ENCODE measurements at places on chromosomes 11 and 22.

- DNase-seq: no peak
These were observed 12.6 kb upstream of the OMP start for GRCh38 chr11:77090046-77090372.

- DNase-seq: no peak
These were observed 5.8 kb downstream of the ZBTB44 start for GRCh38 chr11:130308886-130309285.

GRCh38 chr22:17648569-17648968, 10.0 kb downstream of the BCL2L13 start:
- no peak for DNase-seq

DNA sequence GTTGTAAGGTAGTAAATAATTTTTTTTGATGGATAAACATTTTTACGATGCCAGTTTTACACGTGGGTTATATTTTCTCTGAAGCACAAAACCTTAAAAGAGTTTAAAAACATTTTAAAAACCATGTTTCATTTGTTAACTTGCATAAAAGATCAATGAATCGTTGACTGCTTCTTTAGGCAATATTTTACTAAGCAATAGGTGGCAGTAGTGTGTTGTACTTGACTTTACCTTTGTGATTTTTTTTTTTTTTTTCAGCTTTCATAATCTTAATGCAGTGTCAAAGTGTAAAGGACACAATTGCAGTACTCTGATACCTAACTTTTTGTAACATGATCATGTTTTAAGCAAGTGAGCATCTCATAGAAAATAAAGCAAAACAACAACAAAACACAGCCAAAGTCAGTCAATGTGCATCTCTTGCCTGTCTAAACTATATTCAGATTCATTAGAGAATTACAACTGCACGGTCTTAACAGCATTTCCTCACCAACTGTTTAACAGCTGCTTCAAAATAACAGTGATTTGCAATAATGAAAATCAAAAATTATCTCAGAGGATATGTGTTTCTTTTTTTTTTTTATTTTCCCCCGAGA, 27.7 kb downstream of the DNAJC24 start:
- DNase-seq: peak; percentile 38

GRCh38 chr11:72475381-72475780, 41.0 kb upstream of the CLPB start:
- no peak for DNase-seq

- DNase-seq: no peak
These were observed 1508.3 kb downstream of the TBC1D22A start for GRCh38 chr22:48270731-48271130.

DNA sequence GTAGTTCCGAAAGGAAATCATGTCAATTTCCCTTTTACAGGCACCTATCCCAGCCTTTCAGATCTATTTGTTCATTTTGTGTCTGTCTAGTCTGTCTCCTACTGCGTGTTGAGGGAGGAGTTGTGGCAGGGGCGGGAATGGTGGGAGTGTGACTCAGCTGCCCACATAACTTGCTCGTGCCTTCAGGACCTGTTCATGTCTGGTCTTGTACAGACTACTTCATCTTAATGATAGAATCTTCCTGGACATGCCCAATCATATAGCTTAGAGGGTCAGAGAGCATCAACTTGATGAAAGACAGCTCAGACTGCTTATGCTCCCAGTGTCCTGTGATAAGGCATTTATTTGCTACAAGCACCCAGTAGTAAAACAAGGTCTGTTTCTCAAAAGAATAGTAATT, 61.0 kb upstream of the BIRC3 start:
- DNase-seq: no peak

GRCh38 chr11:61297746-61298145, 2.6 kb upstream of the VWCE start:
- no peak for DNase-seq

- DNase-seq: no peak
These were observed 60.1 kb downstream of the FBLN1 start for GRCh38 chr22:45562537-45563361.

- no peak for DNase-seq
These were observed 19.4 kb upstream of the GSTP1 start for GRCh38 chr11:67564230-67564629.

- no peak for DNase-seq
These were observed 33.2 kb upstream of the BRSK2 start for GRCh38 chr11:1356478-1356960.

DNA sequence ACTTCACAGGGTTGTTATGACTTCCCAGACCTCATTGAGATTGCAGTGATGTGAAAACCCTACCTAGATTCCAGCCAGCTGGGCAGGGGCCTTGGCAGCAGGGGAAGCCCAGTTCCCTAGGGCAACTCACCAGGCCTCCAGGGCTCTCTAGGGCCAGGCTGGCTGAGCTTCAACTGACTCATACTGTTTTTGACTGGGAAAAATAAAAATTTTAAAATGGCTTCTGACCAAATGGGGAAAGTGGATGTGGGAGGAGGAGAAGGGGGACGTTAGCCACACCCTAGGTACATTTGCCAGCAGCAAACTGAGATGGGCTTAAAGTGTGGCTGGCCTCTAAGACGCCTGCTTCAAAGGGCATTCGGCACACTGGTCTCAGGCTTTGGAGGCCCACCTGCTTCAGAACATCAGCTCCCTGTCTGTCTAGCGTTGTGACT, 39.0 kb downstream of the BMAL1 start:
- DNase-seq: no peak

- no peak for DNase-seq
These were observed 81.5 kb downstream of the GRK3 start for GRCh38 chr22:25645964-25646363.

GRCh38 chr11:76752321-76753143, 30.6 kb upstream of the TSKU start:
- no peak for DNase-seq

GRCh38 chr22:21686634-21687393, 21.0 kb downstream of the PPIL2 start:
- no peak for DNase-seq

DNA sequence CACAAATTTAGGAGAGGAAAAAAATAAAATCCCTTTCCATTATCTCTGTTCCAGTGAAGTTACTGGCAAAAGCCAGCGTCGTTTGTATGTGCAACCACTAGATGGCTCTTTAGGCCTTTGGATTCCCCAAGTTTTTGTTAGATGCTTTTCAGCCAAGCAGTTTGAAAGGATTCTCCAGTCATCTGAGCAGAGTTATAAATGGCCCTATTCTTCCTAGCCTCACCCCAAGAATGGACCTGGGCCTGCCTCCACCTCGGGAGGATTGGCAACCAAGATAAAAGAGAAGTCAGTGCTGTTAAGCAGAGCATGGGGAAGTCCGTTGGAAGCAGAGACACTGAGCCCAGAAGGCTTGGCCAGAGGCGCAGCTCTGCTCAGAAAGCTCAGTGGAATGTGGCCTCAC, 15.4 kb downstream of the FAM181B start:
- peak; percentile 22 for DNase-seq

GRCh38 chr11:17551347-17552040, 4.4 kb downstream of the OTOG start:
- no peak for DNase-seq

DNA sequence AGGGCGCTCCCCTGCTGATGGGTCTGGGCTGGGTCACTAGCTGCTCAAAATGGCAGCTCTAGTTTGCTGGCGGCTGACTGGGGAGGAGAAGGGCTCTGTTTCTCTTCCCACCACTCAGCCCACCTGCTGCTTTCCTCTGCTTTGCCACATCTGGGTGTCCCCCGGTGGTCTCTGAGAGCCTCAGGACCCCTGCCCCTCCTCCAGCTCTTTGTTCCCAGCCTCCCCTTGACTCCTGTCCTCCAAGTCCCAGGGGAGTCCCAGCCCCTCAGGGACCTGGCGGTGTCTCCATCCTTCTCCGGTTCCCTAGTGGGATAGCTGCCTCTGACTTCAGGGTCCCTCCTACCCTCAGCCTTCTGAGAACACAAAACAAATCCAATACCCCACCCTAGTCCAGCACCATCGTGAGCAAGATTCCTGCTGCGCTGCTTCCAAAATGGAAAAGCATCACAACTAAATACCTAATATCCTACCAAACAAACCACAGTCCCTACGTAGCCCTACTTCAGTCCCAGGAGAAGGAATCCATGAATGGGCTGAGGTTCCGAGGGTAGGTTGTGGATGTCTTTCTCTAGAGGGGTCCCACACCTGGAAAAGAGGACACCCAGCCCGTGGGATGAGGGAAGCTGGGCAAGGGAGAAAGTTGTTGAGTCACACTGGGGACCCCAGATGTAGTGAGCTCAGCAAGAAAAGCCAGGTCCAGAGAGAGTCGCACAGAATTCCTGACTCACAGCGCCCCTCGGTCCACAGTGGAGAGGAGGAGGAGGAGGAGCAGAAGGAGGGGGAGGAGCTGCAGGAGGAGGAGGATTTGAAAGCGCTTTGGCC, 45.0 kb upstream of the NNMT start:
- no peak for DNase-seq

GRCh38 chr11:65429724-65430405, 7.3 kb downstream of the NEAT1 start:
- DNase-seq: peak; percentile 76

DNA sequence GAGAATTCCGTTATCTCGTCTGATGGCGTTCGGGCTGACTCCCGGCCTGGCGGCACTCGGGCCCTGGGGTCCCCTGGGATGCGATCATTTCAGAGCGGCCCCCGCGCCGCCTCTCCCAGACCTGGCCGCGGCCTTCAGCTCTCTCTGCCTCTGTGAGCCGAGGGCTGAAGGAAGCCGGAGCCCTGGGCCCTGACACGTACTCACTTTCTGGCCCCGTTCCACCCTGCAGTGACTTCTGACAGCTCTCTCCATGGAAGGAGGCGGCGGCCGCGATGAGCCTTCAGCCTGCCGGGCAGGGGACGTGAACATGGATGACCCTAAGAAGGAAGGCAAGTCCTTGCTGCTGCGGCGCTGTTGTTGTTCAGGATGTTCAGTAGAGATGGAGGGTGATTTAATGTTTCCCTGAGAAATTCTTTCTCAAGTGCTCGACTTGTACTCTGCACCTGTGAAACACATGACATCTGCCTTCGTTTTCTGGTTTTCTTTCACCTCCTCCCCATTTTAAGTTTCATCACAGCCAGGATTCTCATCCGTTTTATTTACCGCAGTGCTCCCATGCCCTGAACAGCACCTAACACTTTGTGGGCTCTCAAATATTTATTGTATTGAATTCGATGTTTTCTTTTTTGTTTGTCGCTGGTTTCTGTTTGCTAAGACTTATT, 612 bp downstream of the GTSE1 start:
- peak; percentile 15 for DNase-seq

DNA sequence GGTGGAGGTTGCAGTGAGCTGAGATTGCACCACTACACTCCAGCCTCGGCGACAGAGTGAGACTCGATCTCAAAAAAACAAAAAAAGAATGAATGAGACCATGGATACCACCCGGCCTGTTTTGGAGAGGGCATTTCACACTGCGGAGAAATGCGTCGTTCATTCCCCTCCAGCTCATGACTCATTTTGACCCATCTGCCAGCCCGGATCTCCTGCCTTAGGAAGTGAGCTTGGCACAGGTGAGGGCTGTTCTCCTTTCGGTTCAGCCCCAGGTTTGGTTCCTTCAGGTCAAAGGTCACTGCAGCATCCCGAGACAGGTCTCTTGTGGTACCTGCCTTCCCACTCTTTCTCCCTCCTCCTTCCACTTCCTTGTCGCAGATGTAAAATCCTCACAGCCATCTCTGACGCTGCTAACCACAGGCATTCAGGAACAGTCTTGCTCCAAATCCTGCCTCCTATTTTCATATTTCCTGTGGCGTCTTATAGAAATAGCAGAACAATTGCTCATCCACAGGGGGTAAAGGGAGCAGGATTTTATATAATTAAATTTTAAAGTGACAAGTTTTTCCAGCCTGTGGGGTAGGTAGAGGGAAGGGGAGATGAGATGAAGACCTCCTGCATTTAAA, 517.9 kb downstream of the NTM start:
- no peak for DNase-seq

- no peak for DNase-seq
These were observed 31.0 kb downstream of the FZD4 start for GRCh38 chr11:86923999-86924766.

DNA sequence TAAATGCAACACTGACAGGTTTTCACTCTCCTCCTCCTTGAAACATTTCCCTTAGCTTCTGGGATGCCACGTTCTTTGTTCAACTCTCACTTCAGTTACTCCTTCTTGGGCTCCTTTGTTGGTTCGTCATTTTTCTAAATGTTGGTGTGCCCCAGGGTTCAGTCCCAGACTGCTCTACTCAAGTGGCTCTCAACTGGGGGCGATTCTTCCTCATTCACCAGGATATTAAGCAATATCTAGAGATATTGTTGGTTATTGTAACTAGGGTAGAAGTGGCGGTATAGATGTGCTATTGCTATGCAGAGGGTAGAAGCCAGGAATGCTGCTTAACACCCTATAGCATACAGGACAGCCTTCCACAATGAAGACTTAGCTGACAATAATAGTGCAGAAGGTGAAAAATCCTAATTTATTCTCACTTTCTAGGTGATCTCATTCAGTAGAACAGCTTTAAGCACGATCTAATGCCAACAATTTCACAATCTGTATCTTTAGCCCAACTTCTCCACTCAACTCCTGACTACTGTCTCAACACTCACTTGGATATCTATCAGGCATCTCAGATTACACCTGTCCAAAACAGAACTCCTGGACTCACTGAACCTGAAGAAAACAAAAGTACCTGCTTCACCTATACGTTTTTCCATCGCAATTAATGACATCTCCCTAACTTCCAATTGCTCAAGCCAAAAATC, 4.6 kb downstream of the NUP160 start:
- DNase-seq: peak; percentile 41

DNA sequence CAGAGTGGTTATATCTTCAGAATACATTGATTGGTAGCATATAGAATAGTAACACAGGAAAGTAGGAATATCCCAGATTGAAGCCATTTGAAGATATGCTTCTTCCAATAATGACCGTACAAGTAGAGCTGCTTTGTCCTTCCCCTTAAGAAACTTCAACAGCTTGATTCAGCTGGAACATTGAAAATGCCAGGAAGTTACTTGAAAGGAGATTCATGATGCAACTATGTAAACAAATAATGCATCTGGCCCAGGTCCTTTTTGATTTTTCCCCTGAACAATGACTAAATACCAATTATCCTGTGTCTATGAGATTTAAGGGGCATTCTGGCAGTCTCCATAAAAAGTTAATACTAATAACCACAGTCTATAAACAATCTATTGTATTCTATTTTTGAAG, 3.0 kb downstream of the DKK3 start:
- no peak for DNase-seq
